ENCODE measurements at places on chromosomes 2 and 18.

- DNase-seq = peak; percentile 57
Observed at GRCh38 chr2:61853086-61853846, 594 bp downstream of the FAM161A start.

DNA sequence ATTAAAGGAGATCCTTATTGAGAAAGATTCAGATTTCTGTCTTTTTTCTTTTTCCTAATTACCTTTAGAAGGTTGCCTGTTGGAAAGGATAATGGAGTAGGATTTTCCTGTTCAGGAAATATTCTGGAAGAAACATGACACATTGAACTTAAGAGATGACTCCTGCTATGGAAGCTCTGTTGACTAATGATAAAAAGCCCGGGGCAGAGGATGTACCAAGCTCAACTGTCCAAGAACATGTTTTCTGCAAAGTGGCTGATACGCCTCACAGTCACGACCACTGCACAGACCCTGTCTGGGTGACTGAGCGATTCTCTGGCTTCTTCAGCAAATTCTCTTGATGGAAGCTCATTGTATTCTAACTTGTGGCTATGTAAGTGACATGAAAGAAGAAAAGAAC, 86.2 kb upstream of the THOC1 start:
- no peak for DNase-seq

GRCh38 chr2:66252109-66252508, 182.8 kb upstream of the MEIS1 start:
- DNase-seq = no peak

GRCh38 chr18:52667463-52668065, 327.6 kb downstream of the DCC start:
- DNase-seq = no peak

GRCh38 chr2:23293731-23294130, 91.2 kb upstream of the KLHL29 start:
- DNase-seq = no peak

DNA sequence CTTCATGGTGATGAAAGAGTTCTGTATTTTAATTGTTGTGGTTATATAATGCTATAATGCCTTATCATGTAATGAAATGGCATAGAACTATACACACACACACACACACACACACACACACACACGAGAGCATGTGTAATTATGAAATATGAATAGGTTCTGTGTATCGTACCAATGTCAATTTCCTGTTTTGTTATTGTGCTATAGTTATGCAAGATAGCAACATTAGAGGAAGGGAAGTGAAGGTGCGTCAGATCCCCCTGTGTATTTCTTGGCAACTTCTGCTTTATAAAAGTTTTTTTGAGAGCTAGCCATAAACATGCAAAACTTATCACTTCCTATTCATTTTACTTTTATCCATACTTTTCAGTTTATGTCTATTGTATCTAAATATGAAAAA, 60.7 kb upstream of the ARHGAP15 start:
- no peak for DNase-seq

- no peak for DNase-seq
Observed at GRCh38 chr2:45683292-45683691, 31.8 kb downstream of the PRKCE start.

GRCh38 chr2:31249009-31249690, 15.2 kb downstream of the EHD3 start:
- no peak for DNase-seq

DNA sequence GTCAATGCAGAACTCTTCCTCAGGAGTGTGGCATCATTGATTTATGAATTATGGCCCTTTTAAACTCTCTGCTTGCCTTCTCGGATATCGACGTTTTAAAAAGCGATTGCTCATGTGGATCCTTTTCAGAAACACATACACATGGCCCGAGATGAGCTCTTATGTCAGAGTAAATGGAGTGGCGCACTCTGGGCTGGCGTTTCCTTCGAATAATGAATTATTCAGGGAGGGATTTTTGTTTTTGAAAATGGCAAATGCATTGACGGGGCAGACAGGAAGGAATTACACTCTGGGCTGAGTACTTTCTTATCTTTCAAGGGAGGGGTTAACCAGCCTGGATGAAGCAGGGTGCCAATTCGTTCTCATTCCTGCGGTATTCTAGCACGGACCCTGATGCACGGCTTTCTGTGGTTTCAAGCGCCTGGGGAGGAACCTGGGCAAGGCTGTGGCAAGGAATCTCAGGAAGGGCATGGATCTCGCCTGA, 142.7 kb downstream of the PRKCE start:
- DNase-seq = no peak

DNA sequence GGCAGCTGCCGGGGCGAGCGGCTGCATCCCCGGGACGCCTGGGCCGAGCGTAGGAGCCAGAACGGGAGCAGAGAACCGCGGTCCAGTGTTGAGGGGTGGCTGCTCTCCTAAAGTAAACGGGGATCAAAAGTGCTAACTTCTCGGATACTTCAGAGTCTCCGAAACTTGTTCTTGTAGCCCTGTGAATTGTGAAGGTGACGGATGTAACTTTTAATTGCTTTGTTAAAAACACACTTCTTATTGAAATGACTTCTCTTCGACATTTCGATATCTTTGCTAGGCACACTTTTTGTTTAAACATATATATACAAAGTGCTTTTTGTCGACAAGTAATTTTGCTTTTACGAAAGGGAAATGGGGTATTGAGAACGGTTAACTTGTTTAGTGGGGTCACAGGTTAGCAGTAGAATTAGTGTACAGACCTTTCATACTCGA, 540 bp downstream of the ATP9B start:
- no peak for DNase-seq

DNA sequence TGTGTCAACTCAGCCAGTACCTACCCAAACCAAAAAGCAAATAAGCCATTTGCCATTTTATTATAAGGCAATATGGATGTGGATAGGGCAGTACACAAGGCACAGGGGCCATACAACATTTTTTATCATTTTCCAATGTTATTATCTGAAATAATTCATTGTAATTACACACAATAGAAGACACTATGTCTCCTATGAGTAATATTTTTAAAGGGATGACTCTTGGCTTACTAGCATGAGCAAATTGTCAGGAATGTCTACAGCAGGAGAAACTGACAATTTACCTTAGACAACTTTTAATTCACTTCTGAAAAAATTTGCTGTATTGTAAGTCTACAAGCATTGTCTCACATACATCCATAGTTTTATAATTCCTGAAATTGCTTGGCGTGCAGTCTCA, 1193.9 kb upstream of the CELF4 start:
- no peak for DNase-seq

DNA sequence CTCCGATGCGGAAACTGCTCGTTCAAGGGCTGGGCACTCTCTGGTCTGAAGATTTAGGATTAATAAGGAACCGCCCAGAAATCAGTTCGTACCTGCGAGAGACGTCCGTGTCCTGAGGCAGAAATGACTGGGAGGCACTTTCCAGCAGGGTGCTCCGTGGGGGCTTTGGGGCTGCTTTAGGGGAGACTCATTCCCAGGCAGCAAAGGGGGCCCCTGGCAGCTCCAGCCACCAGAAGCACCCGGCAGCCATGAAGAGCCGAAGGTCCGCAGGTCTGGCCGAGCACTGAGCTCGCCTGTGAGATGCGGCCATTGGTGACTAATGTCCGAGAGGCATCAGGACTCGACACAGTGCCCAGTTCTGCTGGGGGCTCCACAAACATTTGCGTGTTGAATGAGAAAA, 20.9 kb downstream of the KCNG2 start:
- no peak for DNase-seq

DNA sequence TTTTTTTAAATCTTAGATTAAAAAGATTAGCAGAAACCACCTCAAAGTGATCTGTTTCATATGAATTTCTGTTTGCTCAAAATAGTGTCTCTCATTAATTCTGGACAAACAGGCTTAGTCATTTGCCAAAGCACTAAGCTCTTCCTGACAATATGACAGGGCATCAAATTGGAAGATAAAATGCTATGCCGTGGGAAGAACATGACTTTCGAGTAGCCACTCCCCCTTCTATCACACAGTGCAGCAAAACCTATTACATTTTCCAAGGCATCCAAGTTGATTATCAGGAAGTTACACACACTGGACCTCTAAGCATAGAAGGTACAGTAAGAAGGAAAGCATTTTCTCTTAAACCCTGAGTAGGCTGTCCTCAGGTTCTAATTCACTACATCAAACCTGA, 89.5 kb downstream of the STK39 start:
- DNase-seq = no peak

GRCh38 chr2:120382541-120383144, 36.7 kb downstream of the INHBB start:
- no peak for DNase-seq

GRCh38 chr2:177501186-177501585, 108.6 kb downstream of the AGPS start:
- DNase-seq = no peak
